Activated effector memory CD4-positive, alpha-beta T cell treated with Interleukin-2 at 50 U/mL for 16 hours (primary cell): ENCODE measurements at places on chromosomes 16 and 17.

- no peak for DNase-seq
These were observed 79.1 kb downstream of the GPR139 start for GRCh38 chr16:19994466-19995170.

DNA sequence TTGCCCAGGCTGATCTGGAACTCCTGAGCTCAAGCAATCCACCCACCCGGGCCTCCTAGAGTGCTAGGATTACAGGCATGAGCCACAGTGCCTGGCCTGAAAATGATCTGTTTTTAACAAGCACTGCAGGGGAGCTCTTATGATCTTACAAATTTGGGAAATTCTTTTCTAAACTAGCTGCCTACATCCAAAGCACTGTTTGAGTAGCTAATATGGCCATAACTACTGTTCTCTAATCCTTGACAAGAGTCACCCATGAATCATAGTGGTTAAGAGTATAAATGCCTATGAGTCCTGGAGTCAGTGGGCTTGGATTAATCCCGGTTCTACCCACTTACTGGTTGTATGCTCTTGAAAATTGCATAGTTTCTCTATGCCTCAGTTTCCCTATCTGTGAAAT, 1.4 kb upstream of the CPPED1 start:
- DNase-seq, result no peak

DNA sequence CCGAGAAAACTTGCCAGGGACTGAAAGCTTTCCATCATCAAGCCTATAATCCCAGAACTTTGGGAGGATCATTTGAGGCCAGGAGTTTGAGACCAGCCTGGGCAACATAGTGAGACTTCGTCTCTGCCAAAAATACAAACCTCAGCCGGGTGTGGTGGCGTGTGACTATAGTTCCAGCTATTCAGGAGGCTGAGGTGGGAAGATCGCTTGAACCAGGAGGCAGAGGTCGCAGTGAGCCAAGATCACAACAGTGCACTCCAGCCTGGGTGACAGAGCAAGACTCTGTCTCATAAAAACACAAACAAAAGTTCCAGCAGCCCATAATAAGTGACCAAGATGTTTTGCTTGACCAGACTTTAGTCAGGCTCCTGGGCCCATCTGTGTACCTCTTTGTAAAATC, 1.9 kb downstream of the MEAK7 start:
- DNase-seq, result no peak

- DNase-seq, result no peak
These were observed 195.9 kb upstream of the TBX2 start for GRCh38 chr17:61203671-61204131.
